Stimulated activated CD4-positive, alpha-beta T cell treated with anti-CD3 and anti-CD28 coated beads, Interleukin-4, amount 100 ng/mL, for 4 hours (primary cell): ENCODE measurements at places on chromosomes 4 and X.

- no peak for DNase-seq
Measured at GRCh38 chrX:95911062-95911461, 773.6 kb upstream of the DIAPH2 start.

- no peak for DNase-seq
Measured at GRCh38 chr4:159382856-159383561, 280.1 kb downstream of the RAPGEF2 start.

DNA sequence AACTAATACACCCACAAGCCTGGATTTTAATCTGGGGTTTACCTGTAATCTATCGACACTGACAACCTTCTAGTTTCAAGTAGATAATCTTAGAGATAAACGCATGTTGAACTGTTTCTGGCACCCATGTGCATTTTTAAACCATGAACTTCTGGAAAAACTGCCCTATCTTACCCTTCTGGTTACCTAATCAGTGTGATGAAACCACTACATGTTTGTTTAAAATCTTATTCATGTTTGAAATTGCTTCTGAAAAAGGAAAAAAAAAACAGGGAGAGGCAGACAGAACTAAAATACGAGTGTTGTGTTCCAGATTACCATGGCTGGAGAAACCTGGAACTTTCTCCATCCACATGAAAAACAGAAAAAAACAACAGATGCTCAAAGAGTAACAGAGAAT is 139.3 kb downstream of the MID1IP1 start:
- no peak for DNase-seq

- no peak for DNase-seq
Measured at GRCh38 chr4:77236806-77237205, 79.8 kb downstream of the CCNG2 start.

DNA sequence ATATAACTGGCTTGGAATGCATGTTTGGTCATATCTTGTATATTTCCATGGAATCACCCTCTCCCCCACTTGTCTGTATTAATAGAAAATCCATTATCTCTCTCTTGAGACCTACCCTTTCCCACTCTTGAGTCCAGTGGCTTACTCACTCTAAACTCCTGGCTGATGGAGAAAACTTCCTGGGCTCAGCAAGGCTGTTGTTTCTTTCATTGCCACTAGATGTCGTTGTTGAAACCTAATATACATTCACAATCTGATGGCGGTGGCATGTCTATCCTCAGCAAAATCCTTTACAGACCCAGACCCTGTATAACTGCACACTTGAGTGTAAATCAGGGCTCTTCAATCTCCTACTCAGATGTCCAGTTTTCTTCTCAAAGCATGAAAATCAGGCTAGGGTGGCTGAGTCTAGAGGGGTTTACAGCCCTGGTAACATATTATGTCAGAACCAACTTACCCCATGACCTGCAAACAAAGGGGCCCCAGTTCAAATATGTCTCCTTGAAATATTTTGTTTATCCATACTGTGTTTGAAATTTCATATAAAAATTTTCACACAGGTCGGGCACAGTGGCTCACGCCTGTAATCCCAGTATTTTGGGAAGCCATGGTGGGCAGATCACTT is 70.0 kb upstream of the FAM241A start:
- no peak for DNase-seq

- DNase-seq, result no peak
Measured at GRCh38 chr4:142697320-142697719, 148.8 kb downstream of the INPP4B start.

- no peak for DNase-seq
Measured at GRCh38 chrX:133676344-133677122, 261.2 kb upstream of the GPC4 start.

- DNase-seq, result peak; percentile 20
Measured at GRCh38 chr4:152535360-152535902, 461 bp downstream of the FBXW7 start.

DNA sequence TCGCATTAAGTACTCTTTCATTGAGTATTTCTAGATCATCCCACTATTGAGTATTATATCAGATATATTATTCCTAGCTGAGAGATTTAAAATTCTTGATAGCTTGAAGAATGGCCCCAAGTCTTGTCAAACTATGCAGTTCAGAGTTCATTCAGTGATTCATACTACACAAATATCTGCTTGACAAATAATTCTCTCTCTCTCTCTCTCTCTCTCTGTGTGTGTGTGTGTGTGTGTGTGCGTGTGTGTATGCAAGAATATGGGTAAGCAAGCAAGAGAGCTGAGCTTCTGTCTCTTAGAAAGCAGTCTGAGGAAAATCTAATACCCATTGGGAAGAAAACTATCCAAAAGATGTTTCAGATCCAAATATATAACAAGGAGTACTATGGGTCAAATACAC is 142.0 kb downstream of the SLC10A7 start:
- no peak for DNase-seq

- DNase-seq, result no peak
Measured at GRCh38 chrX:56986138-56986537, 9.2 kb downstream of the SPIN3 start.

GRCh38 chrX:13215729-13216128 is 104.1 kb downstream of the ATXN3L start:
- no peak for DNase-seq

- no peak for DNase-seq
Measured at GRCh38 chr4:172986114-172986513, 182.5 kb upstream of the GALNT7 start.

DNA sequence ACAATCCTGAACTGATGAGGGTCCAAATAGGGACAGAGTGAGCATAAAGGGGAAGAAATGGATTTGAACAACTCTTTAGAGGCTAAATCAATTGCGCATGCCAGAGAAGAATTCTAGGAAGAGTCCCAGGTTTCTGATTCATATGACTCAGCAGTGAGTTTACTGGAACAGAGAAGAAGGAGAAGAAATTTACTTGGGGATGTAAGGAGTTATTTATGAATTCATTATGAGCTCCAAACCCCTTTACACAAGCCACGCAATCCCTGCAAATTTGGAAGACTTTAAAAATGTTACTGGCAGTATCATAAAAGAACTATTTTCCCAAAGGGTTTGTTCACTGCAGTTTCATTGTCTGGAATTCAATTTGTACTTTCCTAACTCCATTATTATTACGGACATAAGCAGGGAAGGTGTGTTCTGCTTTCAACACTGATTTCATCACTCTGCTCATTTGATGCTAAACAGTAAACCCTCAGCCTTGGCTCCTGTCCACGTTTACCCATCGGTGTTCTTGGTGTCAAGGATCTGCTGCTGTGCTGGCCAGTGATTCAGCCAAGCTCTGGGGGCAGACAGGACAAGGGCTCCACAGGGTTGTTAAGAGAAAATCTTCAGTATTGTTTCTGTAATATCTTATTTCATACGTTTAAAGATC is 273.7 kb downstream of the HNRNPD start:
- no peak for DNase-seq

DNA sequence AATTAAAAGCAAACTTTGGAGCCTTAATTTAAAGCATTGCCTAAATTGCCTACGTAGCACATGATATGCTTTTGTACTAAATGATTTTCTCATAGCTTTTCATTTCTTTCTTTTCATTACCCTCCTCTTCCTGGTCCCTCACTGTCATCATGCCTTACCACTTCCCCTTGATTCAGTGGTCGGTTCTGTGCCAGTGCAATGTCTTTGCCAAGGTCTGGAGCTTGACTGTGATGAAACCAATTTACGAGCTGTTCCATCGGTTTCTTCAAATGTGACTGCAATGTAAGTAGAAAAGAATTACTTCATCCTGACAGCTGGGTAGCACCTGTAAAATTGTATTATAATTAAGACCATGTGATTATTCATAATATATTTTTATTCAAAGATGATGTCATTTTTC is 72.5 kb downstream of the C4orf46 start:
- no peak for DNase-seq

GRCh38 chrX:108736509-108737479 is at the start of gene IRS4:
Gene IRS4 (minus strand): TSS chrX:108736563.
- DNase-seq, result no peak

DNA sequence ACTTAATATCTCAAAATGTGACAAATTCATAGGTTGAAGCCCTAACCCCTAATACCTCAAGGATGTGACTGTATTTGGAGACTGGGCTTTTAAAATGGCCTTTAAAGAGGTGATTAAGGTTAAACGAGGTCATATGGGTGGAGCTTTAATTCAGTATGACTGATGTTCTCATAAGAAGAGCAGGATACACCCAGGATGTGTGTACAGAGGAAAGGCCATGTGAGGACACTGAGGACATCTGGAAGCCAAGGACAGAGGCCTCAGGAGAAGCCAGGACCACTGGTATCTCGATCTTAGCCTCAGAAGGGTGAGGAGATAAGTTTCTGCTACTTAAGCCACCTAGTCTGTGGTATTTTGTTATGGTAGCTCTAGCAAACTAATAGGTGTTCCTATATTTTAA is 49.0 kb upstream of the SHISA3 start:
- no peak for DNase-seq

DNA sequence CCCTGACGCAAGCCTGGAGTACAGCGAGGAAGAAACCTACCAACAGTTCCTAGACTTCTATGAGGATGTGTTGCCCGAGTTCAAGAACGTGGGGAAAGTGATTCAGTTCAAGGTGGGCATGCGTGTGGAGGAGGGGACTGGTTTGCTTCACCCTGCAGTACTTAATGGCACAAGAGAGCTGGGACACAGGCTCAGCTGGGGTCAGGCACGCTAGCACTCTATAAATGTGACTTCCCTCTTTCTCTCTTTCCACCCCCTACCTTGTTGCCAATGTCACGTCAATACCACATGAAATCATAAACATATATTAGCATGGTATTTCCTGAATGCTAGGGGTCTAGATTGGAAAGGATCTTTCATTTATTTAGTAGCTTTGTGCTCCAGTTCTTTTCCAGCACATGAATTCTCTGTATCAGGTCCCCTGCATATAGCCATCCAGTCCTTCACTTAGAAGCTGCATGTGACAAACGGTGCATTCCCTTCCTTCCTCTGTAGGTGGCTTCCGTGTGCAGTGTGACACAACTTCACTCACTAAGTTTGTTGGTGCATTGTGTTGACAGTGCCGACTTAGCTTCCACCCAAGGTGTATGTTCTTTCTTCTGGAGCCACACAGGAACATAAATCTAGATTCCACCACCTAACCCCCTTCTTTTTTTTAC is 25.6 kb downstream of the ZRSR2 start:
- no peak for DNase-seq

GRCh38 chrX:121322159-121322558 is 274.7 kb downstream of the GLUD2 start:
- no peak for DNase-seq

DNA sequence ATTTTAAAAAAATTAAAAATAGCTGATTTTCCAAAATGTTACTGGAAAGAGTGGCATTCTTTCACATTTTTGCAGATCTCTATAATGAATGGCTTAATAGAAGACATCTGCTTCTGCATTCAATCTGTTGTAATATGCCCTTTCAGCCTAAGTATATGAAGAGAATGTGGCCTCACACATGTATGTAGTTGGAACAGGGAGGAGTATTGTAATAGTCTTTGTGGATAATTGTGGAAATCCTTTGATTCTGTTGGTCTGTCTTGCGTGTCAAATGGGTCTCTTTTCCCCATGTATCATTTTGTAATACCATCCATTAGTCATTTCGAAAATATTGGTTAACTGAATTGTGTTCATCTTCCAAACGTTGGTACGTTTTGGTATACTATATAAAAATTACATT is 11.6 kb downstream of the TXLNG start:
- DNase-seq, result no peak

DNA sequence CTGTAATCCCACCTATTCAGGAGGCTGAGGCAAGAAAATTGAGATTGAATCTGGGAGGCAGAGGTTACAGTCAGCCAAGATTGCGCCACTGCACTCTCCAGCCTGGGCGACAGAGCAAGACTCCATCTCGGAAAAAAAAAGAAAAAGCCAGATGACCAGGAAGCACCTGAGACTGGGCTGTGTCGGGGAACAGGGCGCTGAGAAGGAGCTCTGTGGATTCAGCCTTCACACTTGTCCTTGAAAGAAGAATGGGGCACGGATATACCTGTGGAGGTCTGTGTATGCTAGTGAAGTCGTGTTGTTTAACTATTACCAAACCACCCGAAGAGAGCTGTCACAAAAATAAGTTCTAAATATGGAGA is 39.3 kb upstream of the TADA2B start:
- no peak for DNase-seq

DNA sequence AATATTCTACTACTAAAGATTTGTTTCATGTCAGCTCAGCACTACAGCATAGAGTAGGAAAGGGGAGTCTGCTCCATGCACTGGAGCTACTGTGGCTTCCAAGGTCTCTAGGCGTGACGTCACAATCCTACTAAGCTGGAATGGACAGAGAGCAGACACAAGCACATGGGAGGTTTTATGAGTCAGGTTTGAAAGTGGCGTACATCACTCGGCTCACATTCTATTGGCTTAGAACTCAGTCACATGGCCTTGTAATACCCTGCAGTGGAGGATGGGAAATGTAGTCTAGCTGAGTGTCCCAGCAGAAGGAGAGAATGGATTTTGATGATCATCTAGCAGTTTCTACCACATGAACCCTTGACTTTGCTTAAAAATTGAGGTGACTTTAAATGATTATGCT is 624.8 kb upstream of the ATOH1 start:
- DNase-seq, result no peak

GRCh38 chrX:72461288-72461687 is 111.4 kb downstream of the HDAC8 start:
- DNase-seq, result no peak

GRCh38 chr4:67288964-67289363 is 256.3 kb downstream of the CENPC start:
- no peak for DNase-seq

DNA sequence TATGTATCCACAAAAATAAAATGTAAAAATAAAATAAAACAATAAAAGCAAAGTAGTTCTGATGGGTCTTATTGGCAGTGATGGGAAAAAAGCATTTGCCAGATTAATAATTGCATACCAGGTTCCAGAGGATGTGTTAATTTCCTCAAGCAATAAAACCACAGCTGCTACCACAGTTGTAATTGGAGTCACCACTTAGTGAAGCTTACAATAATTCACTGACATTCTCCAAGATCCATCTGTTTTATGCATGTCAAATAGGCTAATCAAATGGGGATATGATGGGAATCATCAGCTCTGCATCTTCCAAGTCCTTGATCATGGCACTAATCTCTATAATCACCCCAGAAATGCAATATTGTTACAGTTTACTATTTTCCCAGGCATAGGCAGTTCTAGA is 123.5 kb upstream of the EMCN start:
- no peak for DNase-seq

DNA sequence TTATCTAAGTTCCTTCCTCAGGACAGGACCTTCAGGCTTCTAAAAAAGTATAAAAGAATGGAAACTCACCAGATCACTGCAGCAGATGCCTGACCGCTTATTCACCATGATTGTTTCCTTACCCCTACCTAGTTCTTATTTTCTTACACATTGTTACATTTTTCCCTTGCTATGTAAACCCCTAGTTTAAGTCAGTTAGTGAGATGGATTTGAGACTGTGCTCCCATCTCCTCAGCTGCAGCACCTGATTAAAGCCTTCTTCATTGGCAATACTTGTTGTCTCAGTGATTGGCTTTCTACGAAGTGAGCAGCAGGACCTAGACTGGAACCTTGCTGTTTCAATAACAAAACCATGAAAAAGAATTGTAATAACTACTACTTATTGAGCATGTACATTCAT is 4.7 kb downstream of the SPARCL1 start:
- DNase-seq, result no peak

GRCh38 chr4:53196882-53197771 is 168.7 kb downstream of the SCFD2 start:
- no peak for DNase-seq

GRCh38 chr4:118983831-118984230 is 95.2 kb downstream of the SYNPO2 start:
- DNase-seq, result no peak

GRCh38 chr4:145716200-145716599 is 36.3 kb downstream of the C4orf51 start:
- DNase-seq, result no peak
